Activated naive CD4-positive, alpha-beta T cell treated with anti-CD3 and anti-CD28 coated beads, Interleukin-2, amount 10 ng/mL, durations not matched to agents 7 days and 5 days (primary cell): ENCODE measurements at places on chromosomes 1 and 21.

GRCh38 chr1:3494321-3495308, 40.1 kb downstream of the ARHGEF16 start:
- DNase-seq, result no peak

DNA sequence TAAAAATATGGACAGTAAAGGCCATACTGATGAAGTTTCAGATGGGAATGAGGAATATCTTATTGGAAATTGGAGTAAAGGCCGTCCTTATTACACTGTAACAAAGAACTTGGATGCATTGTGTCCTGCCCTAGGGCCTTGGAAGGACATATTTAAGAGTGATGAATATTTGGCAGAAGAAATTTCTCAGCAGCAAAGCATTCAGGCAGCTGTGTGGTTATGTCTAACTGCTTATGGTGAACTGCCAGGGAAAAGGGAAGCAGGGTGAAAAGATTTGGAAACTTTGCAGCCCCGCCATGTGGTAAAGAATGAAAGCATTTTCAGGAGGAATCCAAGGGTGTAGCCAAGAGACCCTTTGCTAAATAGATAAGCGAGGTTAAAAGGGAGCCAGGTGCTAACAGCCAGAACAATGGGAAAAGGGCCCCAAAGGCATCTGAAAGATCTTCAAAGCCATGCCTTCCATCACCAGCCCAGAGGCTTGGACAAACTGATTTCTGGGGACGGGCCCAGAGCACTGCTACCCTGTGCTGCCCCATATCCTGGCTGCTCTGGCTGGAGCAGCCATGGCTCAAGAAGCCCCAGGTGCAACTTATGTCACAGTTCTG, 200.0 kb downstream of the PTPRU start:
- DNase-seq, result no peak

DNA sequence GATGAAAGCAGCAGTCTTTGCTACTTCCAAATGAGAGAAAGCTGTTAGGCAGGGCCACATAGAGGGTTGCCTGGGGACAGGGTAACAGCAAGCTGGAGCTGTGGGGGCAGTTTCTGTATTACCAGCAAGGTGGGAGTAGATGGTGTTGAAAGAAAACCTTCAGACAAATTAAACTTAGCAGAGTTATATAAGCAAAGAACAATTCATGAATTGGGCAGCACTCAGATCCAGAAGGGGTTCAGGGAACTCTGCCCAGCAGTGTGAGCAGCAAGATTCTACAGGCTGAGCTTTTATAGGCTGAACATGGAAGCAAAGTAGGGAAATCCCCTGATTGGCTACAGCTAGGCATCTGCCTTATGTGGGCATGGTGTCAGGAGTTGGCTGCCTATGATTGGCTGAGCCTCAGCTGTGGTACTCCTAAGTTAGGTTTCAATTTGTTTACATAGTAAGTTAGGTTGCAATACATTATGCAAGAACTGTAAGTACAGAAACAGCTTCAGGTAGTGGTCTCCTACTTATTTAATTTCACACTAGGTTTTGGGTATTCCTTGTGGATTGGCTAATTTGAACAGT, 64.1 kb upstream of the TMPRSS2 start:
- no peak for DNase-seq

DNA sequence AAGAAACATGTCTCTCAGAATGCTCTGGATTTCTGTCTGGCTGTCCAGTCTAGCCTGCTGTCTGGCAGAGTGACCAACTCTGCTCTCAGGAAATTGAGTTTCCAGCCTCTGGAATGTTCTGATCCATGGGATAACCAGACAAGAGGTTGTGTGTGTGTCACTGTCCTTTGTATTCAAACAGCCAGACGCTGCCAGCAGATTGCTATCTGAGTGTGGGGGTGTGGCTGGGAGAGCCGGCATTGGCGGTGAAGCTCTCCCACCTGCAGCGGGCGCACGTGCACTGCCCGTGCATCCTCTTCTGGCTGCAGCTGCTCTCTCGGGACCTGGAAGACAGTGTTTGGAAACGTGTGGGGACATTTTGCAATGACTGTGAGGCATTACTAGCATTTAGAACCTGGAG, 26.1 kb downstream of the PKP1 start:
- peak; percentile 24 for DNase-seq

GRCh38 chr1:209769171-209769904, 13.5 kb downstream of the TRAF3IP3 start:
- peak; percentile 88 for DNase-seq

- DNase-seq, result no peak
Measured at GRCh38 chr1:206059355-206059915, 6.5 kb downstream of the RHEX start.

DNA sequence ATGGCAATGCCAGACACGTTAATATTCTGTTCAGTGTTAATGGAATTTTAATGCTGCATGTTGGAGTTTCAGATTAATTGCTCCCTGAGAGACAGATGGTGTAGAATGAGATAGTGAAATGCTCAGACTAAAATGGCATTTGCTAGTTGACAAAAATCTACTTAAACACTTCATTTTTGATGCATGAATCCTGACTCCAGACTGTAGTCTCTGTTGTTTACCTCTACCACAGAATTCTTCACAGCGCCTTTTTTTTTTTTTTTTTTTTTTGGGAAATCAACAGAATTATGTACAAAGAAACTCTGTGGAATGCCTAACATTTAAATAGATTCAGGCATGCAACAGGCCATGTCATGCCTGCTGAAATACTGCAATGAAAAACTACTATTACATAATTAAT, 111.3 kb downstream of the PLPPR5 start:
- no peak for DNase-seq
